ENCODE measurements at places on chromosomes 11 and 22. TPM values are rescaled to one million over a fixed set of nuclear protein-coding genes. Genes with fewer than 3 reads are reported as not detected.

Gene MRGPRX4
- total RNA-seq: not detected

Gene OR2D2
- not detected for total RNA-seq

Gene UBQLNL
- total RNA-seq: 0.28 TPM

Gene ABCG4
- not detected for total RNA-seq

Gene OR8G5
- total RNA-seq: not detected

Gene OR10A2
- total RNA-seq: not detected

Gene OR5P2
- not detected for total RNA-seq

Gene ASPHD2
- 12.7 TPM for total RNA-seq

Gene CDON
- total RNA-seq: 1.8 TPM

Gene PTGDR2
- 5.7 TPM for total RNA-seq

Gene SAA4
- total RNA-seq: not detected

Gene RASD2
- not detected for total RNA-seq

Gene HEPN1
- not detected for total RNA-seq

Gene TREH
- total RNA-seq: not detected

Gene RASL10A
- 0.78 TPM for total RNA-seq

Gene MUC5AC
- total RNA-seq: not detected

Gene ST3GAL4
- total RNA-seq: 8.5 TPM

Gene PHF21B
- not detected for total RNA-seq

Gene GNAZ
- total RNA-seq: 0.53 TPM
